Stimulated activated CD8-positive, alpha-beta memory T cell treated with anti-CD3 and anti-CD28 coated beads, Interleukin-7, amount 100 ng/mL, for 1 hour (primary cell): ENCODE measurements at places on chromosomes 1 and 21.

GRCh38 chr1:203744075-203744972 lies 20.7 kb upstream of the LAX1 start:
- peak; percentile 4 for DNase-seq

DNA sequence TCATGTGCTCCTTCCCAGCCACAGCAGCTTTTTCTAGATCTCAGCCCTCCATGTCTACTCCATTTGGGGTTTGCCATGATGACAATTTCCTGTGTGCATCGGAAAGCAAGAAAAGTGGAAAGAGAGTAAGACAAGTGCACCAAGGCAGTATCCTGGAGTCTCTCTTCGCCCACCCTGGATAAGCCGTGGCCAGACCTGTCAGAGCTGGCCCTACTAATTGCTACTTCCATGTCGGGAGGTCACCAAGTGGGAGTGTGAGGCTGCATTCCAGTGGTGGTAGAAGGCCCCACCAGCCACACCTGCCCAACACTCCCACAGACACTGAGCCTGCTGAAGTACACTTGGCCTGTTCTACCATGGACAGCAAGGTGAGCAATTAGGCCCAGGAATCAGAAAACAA lies 14.0 kb upstream of the LORICRIN start:
- no peak for DNase-seq

DNA sequence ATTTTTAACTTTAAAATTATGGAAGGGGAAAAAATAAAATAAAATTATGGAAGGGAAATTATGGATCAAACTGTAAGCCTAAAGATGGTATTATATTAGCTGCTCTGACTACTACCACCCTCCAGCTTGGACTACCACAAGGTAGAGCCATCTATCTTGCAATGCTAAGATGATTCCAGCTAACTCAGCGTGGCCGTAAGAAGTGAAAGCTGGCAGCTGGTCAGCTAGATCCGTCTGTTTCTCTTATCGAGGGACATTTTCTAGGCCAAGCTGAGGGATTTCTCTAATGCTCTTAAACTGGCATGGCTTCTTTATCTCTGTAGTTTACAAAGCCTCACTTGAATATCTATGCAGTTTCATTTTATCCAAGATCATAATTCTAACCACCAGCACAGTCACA lies 31.5 kb downstream of the LYST start:
- no peak for DNase-seq

DNA sequence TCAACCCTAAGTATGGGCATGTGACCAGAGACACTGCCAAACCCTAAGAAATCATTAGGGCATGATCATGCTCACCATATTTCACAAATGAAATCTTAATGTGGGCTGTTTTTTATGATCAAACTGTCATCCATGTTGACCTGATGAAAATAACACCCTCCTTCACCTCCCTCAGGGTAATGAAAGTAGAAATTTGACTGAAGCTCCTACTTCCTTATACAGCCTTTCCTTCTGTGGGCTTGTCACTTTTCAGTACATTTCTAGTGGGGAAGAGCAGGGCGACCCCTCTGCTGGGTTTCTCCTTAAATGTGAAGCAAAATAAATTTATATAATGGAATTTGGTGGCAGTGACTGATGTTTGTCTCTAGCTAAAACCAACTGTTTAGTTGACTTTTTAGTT lies 25.9 kb downstream of the IVNS1ABP start:
- no peak for DNase-seq

DNA sequence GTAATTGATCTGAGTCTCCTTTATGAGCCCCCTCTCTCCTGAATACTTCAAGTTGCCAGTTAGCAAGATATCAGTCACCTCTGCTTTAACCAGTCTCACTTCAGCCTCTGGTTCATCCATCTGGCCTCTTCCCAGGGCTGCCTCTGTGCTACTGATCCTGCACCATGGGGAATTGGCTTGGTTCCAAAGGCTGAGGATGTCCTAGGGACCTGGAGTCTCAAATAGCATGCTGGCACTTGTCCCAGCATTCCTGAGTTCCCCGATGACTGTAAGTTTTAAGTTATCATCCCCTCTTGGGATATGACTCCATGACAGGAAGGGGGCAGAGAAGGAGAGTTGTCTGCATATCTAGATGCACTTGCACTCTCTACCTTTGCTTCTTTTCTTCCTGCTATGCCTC lies 252.0 kb downstream of the PTBP2 start:
- no peak for DNase-seq

- DNase-seq = no peak
Measured at GRCh38 chr21:34596561-34597271, 18.2 kb downstream of the RCAN1 start.

DNA sequence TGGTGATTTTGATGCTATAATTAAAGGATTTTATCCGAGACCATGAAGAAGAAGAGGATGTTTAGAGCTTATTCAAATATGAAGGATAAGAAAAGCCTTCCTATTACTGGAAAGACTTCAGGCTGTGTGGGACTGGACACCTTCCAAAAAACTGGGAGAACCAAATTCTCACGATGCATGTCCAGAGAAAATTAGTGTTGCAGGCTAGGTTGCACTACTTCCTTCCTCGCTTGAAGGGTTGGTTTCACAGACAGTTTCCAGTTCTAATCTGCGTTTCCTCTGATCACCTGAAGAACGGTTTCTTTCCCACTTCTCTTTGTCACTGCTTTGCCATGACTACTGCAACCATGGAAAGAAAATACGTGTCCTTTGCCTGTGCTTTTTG lies 2.0 kb downstream of the MTARC2 start:
- DNase-seq = no peak
